ENCODE measurements at places on chromosomes 12 and 14. TPM values are rescaled to one million over a fixed set of nuclear protein-coding genes. Genes with fewer than 3 reads are reported as not detected.

DNA sequence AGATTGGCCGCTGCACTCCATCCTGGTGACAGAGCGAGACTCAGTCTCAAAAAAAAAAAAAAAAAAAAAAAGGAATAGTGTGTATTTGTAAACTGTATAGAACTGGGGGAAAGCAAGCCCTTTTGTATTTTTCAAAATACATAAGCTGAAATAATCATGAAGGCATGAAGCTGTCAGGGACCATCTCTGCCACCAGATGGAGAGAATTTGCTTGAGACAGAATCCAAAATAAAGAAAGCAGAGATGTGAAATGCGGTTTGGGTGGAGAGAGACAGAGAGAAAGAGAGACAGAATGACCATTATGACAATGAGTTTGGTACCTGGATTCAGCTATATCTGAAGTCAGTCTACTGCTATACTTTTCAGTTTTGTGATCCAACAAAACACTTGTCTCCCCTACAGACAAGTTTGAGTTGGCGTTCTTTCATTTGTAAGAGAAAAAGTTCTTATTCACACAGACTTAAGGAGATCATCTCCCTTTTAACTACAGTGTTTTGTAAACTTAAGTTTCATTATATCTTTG lies 155.7 kb upstream of the LRIG3 start:
- DNase-seq: no peak

Gene TMPRSS12
- not detected for total RNA-seq

GRCh38 chr12:83818881-83819280 lies 1093.7 kb downstream of the SLC6A15 start:
- peak; percentile 31 for DNase-seq

GRCh38 chr12:10142976-10143589 lies 13.1 kb upstream of the CLEC7A start:
- peak; percentile 62 for DNase-seq

- peak; percentile 59 for DNase-seq
Measured at GRCh38 chr14:89365061-89365801, 51.8 kb downstream of the FOXN3 start.

DNA sequence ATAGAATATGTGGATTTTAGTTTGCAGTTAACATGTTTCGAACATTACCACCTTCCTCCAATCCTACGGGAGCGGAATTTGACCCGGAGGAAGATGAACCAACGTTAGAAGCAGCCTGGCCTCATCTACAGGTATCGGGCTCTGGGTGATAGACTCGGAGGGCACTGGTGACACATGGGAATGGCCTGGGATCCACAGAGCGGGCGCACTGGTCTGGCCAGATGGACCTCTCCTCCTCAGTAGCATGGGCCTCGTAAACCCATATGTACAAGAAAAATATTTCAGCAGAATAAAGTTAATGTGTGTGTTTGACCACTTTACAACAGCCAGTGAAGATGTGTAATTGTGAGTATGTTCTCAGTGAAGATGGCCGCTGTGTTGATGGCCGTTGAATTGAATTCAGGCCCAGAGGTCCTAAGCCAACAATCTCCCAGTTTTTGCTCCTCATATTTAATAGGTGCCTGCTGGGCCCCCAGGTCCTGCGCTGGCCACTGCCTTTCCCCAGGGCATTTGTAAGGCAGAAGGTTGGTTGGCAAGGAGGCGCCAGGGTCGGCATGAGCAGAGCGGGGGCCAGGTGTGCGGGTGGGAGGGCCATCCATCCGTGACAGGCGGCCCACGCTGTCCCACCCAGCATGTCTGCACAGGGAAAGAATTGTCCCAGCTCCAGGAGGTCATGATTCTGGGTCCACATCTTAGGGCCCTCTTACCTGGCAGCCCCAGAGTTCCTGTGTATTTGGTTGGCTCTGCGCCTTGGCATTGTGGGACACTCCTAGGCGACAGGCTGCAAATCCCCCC lies 82.0 kb upstream of the DYNC1H1 start:
- no peak for DNase-seq

DNA sequence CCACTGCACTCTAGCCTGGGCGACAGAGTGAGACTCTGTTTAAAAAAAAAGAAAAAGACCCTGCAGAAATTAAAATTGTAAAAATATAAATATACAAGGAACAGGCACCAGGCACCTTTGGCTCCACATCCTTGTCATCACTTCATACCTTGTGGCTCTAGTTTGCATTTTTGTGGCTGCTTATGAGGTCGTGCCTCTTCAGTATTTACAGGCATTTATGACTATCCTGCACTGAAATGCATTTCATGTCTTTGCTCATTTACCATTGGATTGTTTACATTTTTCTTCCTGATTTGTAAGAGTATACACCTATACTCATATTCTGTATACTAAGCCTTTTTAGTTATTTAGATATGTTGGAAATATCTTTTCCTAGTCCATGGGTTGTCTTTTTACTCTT lies 20.1 kb downstream of the BICD1 start:
- DNase-seq: peak; percentile 92

- DNase-seq: no peak
Measured at GRCh38 chr12:124510301-124510970, 57.0 kb downstream of the NCOR2 start.

DNA sequence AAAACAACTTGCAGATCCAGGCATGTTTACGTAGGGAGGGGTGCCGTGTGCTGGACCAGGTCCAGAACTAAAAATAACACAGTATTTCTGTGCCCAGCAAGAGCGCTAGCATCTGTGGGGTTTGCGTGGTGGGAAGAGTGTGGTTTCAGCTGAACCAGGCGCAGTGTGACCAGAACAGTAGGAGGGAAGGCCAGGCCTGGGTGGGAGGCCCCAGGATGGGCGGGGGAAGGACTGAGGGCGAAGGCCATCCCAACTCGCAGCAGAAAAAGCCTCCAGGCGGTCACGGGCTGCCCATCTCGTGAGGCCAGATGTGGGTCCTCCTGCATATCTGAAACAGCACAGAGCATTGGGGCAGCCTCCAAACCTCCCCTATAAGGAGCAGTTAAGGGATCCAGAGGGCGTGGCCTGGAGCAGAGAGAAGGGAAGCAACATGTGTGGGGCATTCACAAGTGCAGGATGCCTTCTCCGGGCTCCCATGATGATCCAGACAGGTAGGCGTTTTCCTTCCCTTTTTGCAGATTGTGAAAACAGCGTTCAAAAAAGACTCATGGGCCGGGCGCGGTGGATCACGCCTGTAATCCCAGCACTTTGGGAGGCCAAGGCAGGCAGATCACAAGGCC lies 17.8 kb upstream of the CD9 start:
- peak; percentile 68 for DNase-seq

Gene TTC7B
- total RNA-seq: 16.1 TPM

- peak; percentile 40 for DNase-seq
Measured at GRCh38 chr14:66600416-66600815, 92.5 kb downstream of the GPHN start.

Measured in IMR-90 (cell line).